ENCODE measurements at places on chromosomes 2 and 18.

- no peak for DNase-seq
Measured at GRCh38 chr18:22977847-22978701, 44.9 kb downstream of the RBBP8 start.

DNA sequence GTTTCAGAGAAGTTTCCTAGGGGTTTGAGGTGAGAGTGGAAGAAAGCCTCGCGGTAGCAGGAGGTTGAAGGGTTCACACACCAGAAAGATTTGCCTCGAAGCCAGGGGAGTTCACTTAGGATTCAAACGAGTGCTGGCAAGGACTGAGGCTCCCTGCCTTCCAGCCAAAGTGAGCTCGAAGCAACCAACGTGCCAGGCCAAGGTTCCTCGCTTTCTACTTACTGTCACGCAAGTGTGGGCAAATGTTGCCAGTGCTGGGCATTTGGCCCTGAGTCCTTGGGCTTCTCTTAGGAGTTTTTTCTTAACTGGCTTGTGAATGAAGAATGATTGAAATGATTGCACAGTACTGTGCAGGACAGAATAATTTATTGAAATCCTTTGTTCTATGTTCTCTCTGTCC lies 53.6 kb downstream of the TMEM178A start:
- no peak for DNase-seq

DNA sequence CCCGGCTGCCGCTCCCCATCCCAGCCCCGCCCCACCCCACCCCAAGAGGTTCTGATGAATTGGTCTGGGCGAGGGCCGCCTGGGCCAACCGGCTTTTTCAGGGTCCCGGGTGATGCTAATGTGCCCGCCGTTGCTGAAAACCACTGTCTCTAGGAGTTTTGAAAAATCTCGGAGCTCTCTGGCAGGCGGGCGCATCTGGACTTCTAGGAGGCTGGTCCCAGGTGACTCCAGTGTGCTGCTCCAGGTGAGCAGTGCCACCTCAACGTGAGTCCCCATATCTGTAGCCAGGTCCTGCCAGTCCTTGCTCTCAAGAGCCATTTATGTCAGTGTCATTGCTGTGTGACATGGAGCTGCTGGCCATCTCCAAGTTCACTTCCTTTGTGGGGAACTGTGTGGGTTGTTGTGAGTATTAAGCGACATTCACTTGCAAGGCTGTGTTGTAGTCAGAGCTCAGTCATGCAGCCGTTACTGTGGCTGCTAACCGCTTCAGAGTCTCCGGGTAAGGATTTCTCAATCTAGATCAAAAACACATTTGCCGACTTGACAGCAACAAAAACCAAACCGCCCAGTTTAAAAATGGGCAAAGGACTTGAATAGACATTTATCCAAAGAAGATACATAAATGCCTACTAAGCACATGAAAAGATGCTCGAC lies at the start of gene RFX8:
TSS of gene RFX8 (minus strand) at position 382 of the 654 bp plus-strand sequence. CDS start 8,264 bp downstream, outside the sequence.
- peak; percentile 63 for DNase-seq

- DNase-seq = no peak
Measured at GRCh38 chr18:27185025-27185763, at the start of gene CHST9. TSS of gene CHST9 (minus strand) at chr18:27185308. CDS start at chr18:27142809, 42,499 bp downstream.

DNA sequence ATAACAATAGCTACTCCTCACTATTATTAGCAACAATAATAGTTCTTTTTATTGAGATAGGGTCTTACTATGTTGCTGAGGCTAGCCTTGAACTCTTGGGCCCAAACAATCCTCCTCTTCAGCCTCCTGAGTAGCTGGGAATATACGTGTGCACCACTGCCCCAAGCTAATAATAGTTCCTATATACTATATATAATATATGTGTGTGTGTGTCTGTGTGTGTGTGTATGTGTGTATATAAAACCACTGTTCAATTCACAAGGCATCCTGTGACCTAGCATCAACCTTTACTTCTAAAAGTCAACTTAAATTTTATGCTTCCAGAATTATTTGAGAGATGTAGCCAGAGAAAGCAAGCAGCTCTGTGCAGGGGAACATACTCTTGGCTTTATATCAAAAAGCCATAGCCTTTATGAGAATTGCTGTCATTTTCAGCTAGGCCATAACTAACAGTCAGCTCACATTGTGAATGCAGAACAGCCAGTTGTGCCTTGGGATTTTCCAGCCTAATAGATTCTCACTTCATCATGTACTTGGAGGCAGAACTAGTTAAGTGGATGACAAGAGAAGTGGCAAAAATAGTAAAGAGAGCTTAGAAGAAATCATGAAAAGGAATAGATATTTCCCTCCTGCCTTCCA lies 665.5 kb downstream of the NYAP2 start:
- no peak for DNase-seq

- DNase-seq = no peak
Measured at GRCh38 chr2:241180495-241180894, 8.0 kb upstream of the ANO7 start.

DNA sequence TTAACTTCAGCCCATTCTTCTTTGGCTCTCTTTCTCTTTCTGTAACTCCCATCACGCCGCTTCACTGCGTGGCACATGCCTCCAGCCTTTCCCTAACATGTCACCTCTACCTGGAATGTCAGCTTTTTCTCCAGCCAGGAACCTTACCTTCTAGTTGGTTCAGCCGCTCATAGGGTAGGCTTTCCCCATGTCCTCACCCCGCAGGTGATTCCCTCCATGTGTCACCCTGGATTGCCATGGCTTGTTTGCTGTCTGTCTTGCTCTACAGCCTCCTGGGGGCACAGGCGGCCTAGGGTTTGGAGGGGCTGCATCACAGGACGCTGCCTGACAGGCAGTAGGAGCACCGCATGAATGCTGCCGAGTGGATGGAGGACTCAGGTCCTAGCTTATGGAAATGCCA lies 39.2 kb downstream of the ARHGEF4 start:
- DNase-seq = no peak

DNA sequence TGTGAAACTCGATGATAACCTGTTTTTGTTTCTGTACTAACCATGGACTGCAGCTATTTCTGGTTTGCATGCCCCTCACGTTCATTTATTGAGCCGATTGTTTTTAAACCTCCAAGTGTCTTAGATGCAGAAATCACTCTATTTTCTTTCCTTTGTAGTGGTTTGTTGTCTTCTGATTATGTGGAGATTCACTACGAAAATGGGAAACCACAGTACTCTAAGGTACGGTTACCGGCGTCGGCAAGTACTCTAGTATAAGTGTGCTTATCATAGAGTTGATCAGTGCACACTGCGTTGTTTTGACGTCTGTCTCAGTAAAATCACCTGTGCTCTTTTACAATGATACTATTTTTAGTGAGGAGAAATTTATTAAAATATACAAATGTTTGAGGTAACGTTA lies 87.4 kb downstream of the ADAM23 start:
- no peak for DNase-seq

DNA sequence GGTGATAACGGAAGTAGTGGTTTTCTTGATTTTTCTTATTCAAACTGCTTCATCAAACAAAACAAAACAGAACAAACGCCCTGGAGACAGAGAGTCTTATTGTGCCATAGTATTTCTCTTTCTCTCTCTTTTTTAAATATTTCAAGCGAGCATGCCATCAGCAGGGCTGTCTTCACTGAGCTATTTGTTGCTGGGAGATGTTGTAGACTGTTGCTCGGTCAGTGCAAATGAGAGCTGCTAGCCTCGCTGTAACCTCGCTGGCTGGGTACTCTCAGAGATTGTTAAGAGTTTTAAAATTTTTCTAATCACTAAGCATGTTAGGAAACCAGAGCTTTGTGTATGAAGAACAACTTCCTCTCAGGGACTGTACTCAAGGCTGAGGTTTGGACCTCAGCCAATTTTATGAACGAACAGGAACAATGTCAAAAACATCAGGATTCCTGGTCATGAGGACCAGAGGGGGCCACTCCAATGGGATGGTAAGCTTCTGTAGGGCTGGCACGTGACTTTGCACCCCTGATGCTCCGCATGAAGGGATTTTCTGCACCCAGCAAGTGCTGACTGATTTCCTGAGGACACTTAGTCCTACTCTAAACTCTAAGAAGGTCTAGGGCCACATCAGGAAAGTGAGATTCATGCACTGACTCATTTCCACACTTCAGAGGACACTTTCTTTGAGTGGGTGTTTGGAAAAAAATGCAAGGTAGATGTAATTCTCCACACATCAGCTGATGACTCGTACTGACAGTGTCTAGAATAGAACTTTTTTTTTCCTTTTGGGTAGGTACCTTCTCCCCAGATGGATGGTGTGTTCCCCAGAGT lies 59.8 kb upstream of the IL1R1 start:
- peak; percentile 64 for DNase-seq

GRCh38 chr18:58529714-58530354 lies 99.1 kb downstream of the ALPK2 start:
- DNase-seq = peak; percentile 72

DNA sequence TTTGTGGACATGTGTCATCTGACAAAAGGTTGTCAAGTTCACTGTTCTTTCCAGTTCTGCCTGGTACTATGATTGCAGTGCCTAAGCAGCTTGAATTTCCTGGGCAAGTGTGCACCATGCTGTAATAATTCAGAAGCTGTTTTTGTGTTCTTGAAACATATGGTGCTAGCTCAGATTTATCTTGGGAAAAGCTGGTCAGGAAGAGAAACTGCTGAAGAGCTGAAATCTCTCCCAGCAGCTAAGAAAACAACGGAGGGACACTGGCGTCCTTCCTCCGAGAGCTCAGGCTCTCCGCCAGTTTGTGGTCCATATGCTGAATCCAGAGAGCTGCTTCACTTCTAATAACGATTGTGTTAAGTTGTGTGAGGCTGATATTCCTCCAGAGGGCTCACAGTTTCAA lies 642.0 kb downstream of the DPP10 start:
- no peak for DNase-seq

DNA sequence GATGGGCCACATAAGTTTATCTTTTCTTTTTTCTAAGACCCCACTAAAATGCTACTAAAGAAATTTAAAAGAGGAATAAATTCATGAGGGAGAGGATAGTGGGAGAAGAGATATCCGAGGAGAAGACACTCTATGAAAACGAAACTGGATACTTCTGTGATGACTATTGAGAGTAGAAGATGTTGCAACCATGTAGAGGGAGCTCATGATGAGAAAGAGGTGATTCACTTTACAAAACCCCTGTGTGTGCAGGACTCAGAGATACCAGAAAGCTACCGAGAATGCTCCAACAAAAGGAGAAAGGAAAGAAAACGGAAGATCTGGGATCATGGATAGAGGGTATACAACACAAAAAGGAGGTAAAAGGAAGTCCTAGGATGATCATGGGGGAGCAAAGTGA lies 34.9 kb downstream of the SLC38A11 start:
- no peak for DNase-seq

DNA sequence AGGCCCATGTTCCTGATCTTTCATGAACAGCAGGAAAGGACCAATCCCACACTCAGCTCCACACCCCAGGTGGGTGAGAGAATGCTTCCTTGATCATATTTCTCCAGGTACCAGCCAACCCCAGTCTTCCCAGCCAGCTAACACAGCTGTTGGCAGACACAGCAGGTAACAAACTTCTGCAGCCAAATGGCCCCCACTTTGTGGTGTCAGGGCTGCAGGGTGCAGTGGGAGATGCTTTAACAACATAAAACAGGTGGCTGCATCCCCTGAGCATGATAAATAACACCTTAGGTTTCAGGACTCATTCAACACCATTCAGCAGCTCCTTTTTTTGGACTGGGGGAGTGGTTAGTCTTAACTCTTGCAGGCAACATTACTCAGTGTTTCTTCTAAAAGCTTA lies 76.7 kb upstream of the ACAA2 start:
- no peak for DNase-seq

- DNase-seq = no peak
Measured at GRCh38 chr2:108825736-108826135, 39.2 kb downstream of the CCDC138 start.

DNA sequence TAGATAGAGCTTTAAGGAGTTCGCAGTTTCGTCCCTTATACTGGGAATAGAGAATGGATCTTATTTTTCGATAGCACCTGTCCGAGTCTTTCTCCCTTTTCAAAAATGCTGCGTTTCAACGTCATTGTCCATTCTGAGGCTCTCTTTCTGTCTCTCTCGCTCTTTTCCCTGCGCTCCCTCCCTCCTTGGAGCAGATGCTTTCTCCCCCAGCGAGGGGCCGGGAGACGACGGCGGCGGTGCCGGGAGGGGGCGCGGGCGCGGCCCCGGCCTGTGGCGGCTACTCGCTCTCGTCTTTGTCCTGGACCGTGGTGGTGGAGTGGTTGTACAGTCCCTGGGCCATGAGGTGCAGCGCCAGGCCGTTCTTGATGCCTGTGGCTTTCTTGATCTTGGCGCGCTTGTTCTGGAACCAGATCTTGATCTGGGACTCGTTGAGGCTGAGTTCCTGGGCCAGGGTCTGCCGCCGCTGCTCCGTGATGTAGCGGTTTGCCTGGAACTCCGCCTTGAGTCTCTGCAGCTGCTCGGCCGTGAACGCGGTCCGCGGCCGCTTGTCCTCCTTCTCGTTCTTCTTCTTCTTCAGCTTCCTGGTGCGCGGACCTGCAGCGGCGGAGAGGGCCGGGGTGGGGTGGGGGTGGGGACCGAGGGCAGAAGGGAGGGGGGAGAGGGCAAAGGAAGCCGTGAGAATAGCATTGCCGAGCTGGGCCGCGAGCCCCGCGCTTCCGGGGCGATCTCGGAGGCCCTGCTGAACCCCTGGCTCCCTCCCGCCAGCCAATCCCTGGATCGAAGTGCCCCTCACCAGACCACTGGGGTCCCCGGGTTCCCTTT lies 4.6 kb downstream of the EN1 start:
- no peak for DNase-seq

GRCh38 chr2:186426153-186427016 lies 59.7 kb upstream of the ZC3H15 start:
- DNase-seq = no peak

- DNase-seq = no peak
Measured at GRCh38 chr2:133489146-133489545, 79.1 kb downstream of the NCKAP5 start.

- DNase-seq = no peak
Measured at GRCh38 chr18:45852631-45853030, 27.2 kb downstream of the SIGLEC15 start.

DNA sequence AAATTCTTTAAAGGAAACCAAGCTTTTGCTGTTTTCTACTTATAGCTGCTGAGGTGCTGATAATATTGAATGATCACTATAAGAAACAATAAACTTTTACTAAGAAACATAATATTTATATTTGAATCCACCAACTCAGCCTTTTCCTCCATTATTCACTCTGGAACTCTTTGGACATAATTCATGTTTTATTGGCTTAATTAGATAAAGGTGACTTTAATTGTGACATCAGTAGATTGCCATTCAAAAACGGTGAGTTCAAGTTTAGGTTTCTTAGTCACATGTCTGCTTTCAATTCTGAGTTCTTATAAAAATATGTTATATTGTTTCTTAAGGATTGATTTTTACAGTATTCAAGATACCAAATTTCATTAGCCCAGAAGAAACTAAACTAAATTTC lies 24.0 kb downstream of the CCDC85A start:
- no peak for DNase-seq

DNA sequence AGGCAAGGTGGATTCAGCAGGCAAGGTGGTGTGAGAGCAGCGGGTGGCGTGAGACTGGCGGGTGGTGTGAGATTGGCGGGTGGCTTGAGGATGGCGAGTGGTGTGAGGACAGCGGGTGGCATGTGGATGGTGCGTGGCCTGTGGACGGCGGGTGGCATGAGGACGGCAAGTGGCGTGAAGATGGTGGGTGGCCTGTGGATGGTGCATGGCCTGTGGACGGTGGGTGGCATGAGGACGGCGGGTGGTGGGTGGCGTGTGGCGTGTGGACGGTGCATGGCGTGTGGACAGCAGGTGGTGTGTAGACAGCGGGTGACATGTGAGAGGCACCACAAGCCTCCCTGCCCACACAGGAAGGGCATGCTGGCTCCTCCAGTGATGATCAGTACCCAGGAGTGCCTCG lies 186.9 kb upstream of the SALL3 start:
- no peak for DNase-seq

Measured in stimulated activated CD4-positive, alpha-beta T cell treated with anti-CD3 and anti-CD28 coated beads, Interleukin-2, amount 100 ng/mL, for 24 hours (primary cell).